ENCODE measurements at places on chromosomes 12 and 14.

DNA sequence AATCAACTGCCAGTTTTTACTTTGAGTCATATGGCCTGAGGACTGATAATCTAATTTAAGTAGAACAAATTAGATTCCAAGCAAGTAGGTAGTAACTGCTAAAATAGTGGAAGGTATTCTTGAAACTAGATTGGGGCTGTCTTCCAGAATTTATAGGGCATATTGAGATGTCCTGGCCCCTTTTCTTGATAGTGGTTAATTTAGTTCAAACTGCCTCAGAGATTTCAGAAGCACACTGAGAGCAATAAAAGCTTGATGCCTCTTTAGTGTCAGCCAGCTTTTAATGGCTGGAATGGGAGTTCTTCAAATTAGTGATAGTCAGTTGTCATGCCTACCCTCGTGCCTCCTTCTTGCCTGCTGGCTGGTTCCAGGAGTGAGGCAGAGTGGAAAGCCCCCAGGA is 120.5 kb downstream of the AKAP6 start:
- DNase-seq: no peak

GRCh38 chr12:61798778-61799177 is 461.4 kb upstream of the USP15 start:
- no peak for DNase-seq

DNA sequence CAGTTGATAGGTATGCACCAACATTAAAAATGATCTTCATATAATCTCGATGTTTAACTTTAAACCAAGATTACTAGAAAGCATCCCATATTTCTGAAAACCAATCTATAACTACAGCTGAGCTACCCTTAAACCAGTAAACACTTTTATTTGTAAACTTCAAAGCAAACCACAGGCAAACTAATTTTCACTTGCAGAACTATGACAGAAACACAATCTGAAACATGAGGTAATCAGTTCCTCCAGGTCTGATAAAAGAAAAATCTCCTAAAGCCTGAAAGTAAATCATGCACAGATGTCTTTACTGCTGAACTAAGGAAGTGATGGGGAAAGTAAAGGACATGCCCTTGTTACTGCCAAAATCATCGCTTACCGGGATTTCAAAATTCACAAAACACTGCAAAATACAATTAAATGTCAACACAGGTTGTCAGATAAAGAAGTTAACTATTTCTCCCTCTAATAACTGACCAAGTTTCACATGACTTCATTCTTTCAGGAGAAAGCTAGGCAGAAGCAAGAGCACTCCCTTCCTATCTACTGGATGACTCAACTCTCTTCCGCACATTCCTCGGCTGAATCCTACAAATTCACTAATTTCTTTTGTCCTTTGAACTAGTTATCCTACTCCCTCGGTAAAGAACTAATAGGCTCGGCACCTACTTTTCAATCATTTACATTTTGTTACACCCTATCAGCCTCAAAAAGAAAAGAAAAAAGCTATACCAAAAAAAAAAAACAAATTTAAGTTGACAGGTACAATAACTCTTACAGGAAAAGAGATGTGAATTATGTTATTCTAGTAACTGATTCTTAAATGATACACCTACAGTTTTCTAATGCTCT is 1.4 kb downstream of the EEA1 start:
- DNase-seq: no peak

DNA sequence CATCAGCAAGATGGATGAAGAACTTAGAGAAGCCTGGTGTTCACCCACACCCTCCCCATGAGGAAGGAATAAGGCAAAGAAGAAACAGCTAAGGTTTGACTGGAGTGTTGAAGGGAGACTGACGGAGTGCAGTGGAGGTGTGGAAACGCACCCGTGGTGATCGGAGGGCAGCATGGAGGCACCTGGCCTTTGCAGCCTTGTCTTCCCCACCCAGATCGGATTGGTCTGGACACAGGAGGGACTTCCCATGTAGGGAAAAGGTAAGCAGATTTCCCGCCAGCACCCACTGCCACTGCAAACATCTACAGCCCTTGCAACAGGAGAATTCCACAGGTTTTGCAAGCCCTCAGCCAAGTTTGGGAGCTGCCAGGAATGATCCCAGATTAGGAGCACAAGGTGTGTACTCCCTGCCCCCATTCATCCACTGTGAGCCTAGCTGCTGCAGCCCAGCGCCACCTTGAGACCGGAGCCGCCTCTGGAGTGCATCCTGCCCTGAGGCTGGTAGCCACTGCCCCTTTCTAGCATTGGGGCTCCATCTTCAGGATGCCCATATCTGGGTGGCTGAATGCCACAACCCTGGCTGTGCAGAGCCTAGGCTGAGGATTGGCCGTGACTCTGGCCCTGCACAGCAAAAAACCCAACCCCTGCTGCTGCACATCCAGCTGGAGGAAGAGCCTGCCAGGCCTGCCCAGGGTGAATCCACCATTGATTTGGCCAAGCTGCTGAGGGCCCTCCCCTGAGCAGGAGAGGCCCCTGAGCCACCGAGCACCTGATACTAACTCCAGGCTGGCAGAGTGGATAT is 411.1 kb downstream of the TMEM121 start:
- DNase-seq: no peak

DNA sequence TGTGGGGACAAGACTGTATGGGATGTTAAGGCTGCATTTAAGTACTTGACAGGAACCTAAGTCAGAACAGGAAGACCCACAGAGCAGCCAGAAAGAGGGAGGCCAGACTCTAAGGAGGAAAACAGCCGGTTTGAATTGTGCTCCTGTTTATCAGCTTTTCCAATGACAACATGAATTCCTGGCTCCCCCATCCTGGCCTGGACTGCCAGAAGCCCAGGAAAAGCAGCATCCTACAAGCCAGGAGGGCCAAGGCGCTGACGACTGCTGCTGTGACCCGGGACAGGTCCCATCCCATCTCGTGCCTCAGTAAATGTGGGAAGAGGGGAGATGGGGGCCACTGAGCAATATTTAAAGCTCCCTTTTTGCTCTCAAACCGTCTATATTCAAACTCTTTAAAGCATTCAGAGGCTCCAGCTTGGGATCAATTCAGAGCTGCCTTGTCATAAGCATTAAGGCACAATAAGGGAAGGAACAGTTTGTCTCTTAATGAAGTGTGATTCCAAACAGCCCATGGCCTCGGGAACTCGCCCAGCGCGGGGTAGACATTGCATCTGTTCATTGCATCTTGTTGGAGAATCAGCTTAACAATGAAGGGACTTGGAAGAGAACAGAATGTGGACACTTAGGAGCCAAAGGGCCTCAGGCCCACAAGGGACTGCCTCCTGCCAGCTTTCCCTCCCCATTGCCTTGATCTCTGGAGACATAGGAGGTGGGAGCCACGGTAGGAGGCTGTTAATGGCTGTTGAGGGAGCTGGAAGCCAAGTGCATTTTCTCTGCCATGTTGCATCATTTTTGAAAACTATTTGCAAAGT is 49.6 kb downstream of the CMKLR1 start:
- DNase-seq: no peak

DNA sequence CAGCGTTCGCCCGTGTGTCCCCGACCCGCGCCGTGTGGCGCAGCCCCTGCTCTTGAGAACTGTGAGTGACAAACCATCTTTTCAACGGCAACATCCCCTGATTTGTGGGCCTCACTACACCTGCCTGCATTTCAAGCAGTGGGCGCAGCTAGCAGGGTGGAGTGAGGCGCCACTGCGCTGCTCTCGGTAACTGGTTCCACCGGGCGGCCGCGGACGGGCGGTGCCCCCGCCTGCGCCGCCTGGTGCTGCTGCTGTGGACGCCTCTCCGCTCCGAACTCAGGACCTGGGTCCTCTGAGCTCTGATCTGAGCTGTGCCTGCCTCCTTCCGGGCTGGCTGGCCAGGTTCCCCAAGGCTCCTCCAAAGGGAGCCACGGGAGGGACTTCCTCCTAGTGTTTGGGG is 5.9 kb upstream of the DEGS2 start:
- DNase-seq: no peak

- no peak for DNase-seq
Measured at GRCh38 chr14:89507926-89508460, 91.0 kb upstream of the FOXN3 start.

DNA sequence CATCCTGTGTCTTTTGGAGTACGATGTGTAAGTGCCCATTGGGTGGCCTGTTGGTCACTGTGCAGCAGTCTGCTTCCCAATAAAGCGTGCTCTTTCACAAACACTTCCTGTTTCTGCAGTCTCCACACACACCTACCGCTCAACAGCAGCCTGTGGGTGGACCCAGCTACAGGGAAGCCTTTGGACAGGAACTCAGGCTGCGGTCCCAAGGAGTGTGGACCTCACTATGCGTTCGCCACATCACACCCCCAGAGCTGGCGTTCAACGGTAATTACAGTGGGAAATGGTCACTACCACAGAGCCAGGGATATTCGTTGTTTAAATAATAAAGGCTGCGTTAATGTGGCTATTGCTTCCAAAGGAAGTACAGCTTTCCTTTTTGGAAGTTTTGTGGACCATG is 16.2 kb downstream of the PSMC1 start:
- no peak for DNase-seq

DNA sequence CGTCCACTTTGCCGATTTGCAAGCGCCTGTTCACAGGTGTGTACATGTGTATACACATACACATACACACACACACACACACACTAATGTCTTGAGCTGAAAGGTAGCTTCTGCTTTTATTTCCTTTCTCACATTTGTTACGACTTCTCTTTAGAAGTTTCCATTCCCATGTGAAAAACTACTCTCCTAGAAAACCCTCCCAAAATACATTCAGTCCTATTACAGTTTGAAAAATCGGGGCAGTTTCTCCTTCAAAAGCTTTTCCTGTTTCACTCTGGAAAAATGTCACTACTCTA is 3.9 kb downstream of the BLTP3B start:
- no peak for DNase-seq

- DNase-seq: no peak
Measured at GRCh38 chr14:66884149-66884548, 305.1 kb upstream of the GARIN2 start.

DNA sequence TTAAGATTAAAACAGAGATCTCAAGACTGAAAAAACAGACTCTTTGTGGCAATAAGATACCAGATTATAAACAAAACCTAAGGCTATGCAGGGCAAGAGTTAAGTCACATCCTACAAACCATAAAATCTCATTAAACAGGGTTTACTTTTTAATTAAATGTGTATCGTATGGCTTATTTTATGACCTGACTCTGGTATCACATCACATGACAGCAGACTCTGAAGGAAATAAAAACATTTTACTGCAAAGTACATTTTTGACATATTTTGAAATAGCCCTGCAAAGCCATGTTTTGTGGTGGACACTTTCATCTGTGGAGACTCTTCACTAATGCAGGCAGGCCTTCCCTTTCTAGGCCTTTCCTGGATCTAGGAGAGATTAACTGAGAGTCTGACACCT is 327.6 kb upstream of the CLEC14A start:
- no peak for DNase-seq

GRCh38 chr12:129862561-129863175 is 41.2 kb downstream of the TMEM132D start:
- DNase-seq: no peak

DNA sequence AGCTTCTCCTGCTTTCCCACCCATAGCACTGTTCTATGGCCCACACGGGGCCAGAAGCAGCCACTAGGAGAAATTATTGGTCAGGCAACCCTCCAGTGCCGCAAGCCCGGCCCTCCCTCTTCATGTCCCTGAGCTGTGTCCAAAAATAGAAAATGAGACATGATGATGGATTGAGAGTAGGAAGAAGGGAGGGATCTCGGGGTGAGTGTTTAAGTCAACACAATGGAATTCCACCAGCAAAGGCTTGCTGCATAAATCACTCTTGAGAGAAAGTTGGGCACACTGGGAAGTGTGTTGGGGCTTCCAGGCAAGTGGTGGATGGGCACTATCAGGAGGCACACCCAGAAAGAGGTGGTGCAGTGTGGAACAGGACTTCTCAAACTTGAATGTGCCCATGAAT is 94.2 kb downstream of the LLPH start:
- DNase-seq: no peak

DNA sequence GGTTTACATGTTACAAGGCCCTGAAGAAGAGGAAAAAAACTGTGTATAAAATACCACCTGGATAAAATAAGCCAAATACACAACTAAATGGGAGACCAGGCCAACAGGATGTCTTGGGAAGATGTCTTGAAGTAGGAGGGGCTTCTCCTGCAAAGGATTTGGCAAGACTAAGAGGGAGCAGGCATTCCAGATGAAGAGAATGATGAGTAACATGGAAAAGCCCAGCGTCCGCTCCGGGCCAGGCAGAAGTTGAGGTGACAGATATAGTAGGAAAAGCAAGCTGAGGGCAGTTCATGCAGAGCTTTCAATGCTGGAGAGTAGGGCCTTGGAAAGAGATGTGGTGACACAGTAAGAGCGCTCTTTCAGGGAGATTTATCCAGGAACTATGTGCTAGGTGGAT is 16.1 kb upstream of the EIF4B start:
- no peak for DNase-seq

GRCh38 chr14:101004954-101005353 is 101.4 kb upstream of the RTL1 start:
- no peak for DNase-seq

- DNase-seq: no peak
Measured at GRCh38 chr14:90460136-90460535, 63.3 kb downstream of the CALM1 start.

GRCh38 chr12:76586764-76587395 is 27.3 kb upstream of the OSBPL8 start:
- DNase-seq: peak; percentile 8

DNA sequence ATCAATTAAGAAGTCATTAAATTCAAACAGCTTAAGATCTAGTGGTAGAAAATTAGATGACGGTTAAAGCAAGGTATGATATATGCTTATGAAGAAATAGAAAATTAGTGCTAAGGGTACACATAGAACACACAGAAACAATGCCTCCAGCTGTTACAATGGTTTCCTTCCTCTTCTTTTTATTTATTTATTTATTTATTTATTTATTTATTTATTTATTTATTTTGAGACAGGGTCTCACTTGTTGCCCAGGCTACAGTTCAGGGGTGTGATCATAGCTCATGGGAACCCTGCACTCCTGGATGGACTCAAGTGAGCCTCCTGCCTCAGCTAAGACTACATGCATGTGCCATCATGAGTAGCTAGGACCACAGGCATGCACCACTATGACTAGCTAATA is 34.9 kb upstream of the PTPRR start:
- DNase-seq: no peak

GRCh38 chr12:111841236-111841749 is 735 bp upstream of the MAPKAPK5 start:
- DNase-seq: no peak

GRCh38 chr14:100328495-100329163 is 5.5 kb downstream of the SLC25A47 start:
- no peak for DNase-seq

- DNase-seq: no peak
Measured at GRCh38 chr14:101591121-101591520, 29.8 kb downstream of the DIO3 start.

DNA sequence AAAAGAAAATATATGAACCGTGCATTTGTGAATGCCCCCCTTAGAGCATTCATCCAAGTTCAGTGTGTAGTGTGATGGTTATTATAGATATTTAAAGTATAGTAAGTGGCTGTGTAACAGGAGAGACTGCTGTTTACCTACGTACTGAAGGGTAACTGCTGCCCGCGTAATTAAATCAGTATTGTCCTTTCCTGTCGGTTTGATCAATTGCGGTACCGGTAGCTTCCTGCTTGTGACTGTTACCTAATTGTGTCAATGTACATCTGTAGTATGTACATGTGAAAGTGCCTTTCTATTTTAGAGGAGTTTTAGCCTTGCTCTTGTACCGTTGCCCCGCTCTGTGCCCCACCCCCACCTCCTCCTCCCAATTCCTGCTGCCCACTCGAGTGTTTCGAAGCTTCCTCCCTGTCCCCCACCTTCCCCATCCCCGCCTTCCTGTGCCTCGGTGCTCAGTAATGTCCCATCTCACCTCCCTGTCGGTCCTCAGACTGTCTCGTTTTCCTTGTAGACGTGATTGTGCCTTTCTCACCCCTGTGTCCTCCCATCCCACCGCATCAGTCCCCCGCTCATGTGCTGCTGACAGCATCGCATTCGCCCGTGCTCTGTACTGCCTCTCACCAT is 75.0 kb downstream of the KICS2 start:
- DNase-seq: no peak
